ENCODE measurements at places on chromosomes 4 and X. TPM values are rescaled to one million over a fixed set of nuclear protein-coding genes. Genes with fewer than 3 reads are reported as not detected.

- DNase-seq = no peak
- no peaks in the 10 kb centered on the region for H3K36me3 ChIP-seq
- H3K27ac ChIP-seq = no peak overlapping the region
- H3K4me3 ChIP-seq = no peak overlapping the region
- no peaks in the 10 kb centered on the region for H3K4me1 ChIP-seq
Measured at GRCh38 chr4:142293536-142293935, 552.6 kb downstream of the INPP4B start.

- no peak overlapping the region for H3K27ac ChIP-seq
- H3K27me3 ChIP-seq = no peaks in the 10 kb centered on the region
- no peak for DNase-seq
- peaks cover 12% of the 10 kb centered on the region for H3K4me1 ChIP-seq
Measured at GRCh38 chr4:156765277-156765676, 206.3 kb downstream of the PDGFC start.

DNA sequence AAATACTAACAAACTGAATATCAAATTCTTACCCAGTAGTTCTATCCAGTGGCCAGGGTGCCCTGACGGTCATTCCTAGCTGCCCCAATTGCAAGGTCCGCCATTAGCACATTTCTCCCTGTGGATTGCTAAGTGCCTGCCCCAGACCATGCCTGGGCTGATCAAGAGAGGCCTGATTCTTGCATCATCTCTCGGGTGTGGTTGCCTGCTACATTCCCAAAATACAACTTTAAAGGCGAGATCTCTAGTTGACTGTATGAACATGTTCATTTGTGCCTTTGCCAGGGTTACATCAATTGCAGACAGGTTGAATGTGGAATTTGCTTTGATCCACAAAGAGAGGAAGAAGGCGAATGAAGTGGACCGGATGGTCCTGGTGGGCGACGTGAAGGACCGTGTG is 28.0 kb downstream of the PRPS2 start:
- no peak overlapping the region for H3K4me3 ChIP-seq
- H3K36me3 ChIP-seq = no peaks in the 10 kb centered on the region
- H3K27ac ChIP-seq = no peak overlapping the region
- no peaks in the 10 kb centered on the region for H3K4me1 ChIP-seq

- no peak for DNase-seq
- no peaks in the 10 kb centered on the region for H3K27me3 ChIP-seq
- no peaks in the 10 kb centered on the region for H3K36me3 ChIP-seq
- H3K27ac ChIP-seq = no peak overlapping the region
Measured at GRCh38 chr4:109290918-109291317, 11.5 kb downstream of the COL25A1 start.

- H3K4me1 ChIP-seq = peaks cover 4% of the 10 kb centered on the region
- H3K4me3 ChIP-seq = no peak overlapping the region
- H3K27me3 ChIP-seq = no peaks in the 10 kb centered on the region
Measured at GRCh38 chr4:146439437-146439836, 82.3 kb downstream of the SLC10A7 start.

DNA sequence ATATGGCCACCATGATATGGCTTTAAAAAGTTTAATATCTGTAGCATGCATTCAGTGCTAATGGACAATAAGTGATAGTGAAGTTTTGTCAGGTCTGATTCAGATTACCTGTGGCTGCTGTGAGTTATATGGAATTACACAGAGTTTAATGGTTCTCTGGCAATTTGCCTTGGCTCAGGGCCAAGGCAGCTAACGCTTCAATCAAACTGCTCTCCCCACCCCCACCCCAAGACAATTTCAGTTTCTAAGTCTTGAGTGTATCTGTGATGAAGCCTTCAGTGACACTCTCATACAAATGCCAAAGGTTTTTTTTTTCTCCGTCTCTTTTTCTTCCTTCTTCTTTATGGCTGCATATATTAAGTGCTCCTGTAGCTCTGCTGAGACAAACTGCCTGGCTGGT is 106.6 kb downstream of the SHROOM4 start:
- no peak for DNase-seq
- peaks cover 10% of the 10 kb centered on the region for H3K4me1 ChIP-seq
- H3K27ac ChIP-seq = no peak overlapping the region
- no peaks in the 10 kb centered on the region for H3K27me3 ChIP-seq
- no peaks in the 10 kb centered on the region for H3K36me3 ChIP-seq

DNA sequence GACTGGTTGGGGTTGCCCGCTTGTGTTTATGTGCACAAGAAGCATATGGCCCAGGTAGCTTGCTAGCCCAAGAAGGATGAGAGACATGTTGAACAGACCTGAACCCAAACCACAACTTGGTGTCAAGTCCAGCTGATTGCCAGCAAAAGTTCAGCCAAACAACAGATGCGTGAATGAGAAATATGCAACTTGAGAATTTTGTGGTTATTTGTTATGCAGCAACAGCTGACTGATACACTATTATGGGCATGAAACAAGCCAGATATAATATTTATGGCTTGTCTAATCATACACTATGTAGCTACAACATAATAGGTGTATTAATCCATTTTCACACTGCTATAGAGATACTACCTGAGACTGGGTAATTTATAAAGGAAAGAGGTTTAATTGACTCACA is 66.3 kb upstream of the FTHL17 start:
- no peaks in the 10 kb centered on the region for H3K4me1 ChIP-seq
- no peak overlapping the region for H3K4me3 ChIP-seq
- H3K36me3 ChIP-seq = no peaks in the 10 kb centered on the region
- no peak for DNase-seq

DNA sequence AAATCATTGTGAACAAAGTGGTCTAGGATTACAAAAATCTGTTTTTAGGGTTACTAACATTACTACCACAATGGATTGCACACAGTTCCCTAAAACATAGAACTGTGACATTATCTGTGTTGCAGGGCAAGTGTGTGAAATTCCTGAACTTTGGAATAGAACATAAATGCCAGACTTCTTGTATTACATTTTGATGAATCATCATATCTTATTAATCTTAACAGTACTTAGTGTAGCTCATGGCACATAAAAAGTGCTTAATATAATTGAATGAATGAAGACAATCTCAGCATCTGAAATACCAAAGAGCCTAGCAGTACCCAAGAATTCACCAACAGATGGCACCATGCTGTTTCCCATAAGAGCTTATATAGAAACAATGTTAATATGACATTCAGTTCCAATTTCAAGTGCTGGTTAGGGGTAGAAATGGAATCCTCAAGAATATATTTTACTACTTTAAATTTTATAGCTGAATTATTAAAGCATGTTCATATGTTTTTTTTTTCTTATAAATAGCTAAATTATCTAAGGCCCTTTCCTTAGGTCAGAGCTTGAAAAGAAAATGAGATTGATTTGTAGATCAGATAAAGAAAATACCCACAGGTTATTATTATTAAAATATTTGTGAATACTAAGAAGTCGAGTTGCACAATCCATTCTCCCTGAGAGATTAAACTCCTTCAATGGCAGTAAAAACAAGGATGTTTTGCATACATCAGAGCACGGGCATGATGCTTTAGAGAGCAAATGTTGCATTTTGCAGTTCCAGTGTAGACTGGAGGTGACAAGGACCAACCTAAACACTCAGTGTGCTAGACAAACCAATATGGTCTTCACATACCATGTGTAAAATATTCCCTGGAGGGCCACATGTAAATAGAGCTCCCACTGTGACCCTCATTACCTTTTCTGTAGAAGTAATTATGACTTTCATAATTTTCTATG is 25.7 kb upstream of the SHISA3 start:
- no peak overlapping the region for H3K4me3 ChIP-seq
- no peak overlapping the region for H3K27ac ChIP-seq
- DNase-seq = no peak

GRCh38 chrX:46567388-46567787 is 6.2 kb upstream of the CHST7 start:
- no peak overlapping the region for H3K4me3 ChIP-seq
- H3K27ac ChIP-seq = no peak overlapping the region
- H3K4me1 ChIP-seq = no peaks in the 10 kb centered on the region
- no peak for DNase-seq

- no peak for DNase-seq
- H3K27me3 ChIP-seq = no peaks in the 10 kb centered on the region
- no peaks in the 10 kb centered on the region for H3K36me3 ChIP-seq
- H3K27ac ChIP-seq = no peak overlapping the region
- H3K4me3 ChIP-seq = no peak overlapping the region
Measured at GRCh38 chr4:165364452-165365080, 14.2 kb upstream of the CPE start.

- no peaks in the 10 kb centered on the region for H3K36me3 ChIP-seq
- H3K27me3 ChIP-seq = no peaks in the 10 kb centered on the region
- H3K27ac ChIP-seq = no peak overlapping the region
- H3K4me3 ChIP-seq = no peak overlapping the region
- no peak for DNase-seq
Measured at GRCh38 chrX:5876984-5877596, 351.6 kb downstream of the NLGN4X start.

DNA sequence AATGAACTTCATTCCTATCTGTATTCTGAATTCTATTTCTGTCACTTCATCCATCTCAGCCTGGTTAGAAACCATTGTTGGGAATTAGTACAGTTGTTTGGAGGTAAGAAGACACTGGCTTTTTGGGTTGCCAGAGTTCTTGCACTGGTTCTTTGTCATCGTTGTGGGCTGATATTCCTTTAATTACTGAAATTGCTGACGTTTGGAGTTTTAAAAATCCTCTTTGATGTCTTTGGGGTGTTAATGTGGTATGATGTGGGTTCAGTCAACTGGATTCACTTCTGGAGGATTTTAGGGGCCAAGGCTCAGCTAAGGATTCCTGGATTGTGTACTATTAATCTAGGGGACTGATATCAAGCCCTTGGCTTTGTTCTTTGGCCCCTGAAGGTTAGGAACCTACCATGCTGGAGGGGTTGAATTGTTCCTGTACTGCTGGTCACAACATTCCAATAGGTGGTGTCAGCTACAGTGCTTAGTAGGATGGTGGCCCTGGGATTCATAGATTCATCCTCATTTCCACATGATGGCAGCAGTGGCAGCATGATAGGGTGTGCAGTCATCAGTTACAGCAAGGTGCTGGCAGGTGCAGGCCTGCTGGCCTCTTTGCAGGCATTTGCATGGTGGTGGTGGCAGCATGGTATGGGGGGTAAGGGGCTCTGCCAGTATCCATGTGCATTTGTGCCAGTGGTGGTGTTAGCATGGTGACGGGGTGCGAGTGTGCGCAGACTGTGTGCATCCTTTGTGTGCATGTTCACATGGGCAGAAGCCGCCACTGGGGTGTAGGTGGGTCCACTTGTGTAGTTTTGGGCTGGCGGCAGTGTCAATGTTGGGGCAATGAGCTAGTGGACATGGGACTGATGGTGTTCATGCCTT is 301.3 kb downstream of the TEX13C start:
- no peaks in the 10 kb centered on the region for H3K27me3 ChIP-seq
- no peaks in the 10 kb centered on the region for H3K36me3 ChIP-seq
- no peak overlapping the region for H3K27ac ChIP-seq
- H3K4me3 ChIP-seq = no peak overlapping the region
- DNase-seq = no peak

The ARHGAP24 gene
- total RNA-seq = 40.0 TPM

The STARD8 gene
- total RNA-seq = 14.0 TPM

The XK gene
- 2.0 TPM for total RNA-seq

DNA sequence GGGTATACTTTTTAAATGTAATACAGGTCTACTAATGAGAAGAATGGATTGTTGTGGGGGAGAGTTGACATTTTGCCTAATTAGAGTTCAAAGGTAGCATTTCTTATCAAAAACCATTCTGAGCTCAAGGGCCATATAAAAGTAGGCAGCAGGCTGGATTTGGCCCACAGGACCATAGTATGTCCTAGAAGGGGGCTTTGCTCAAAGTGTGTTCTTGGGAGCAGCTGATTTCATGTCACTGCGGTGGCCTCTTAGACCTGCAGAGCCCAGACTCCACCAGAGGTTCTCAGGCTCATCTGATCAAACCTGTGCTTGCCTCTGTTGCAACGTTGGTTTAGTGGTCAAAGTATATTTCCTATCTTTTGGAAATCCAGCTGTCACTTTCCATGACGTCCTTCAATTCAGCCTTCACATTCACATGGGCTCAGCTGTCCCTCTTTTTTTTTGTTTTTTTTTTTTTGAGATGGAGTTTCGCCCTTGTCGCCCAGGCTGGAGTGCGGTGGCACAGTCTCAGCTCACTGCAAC is 34.6 kb upstream of the TENM3 start:
- H3K27ac ChIP-seq = no peak overlapping the region
- H3K36me3 ChIP-seq = no peaks in the 10 kb centered on the region
- no peaks in the 10 kb centered on the region for H3K27me3 ChIP-seq
- peaks cover 10% of the 10 kb centered on the region for H3K4me1 ChIP-seq
- no peak overlapping the region for H3K4me3 ChIP-seq

- H3K27me3 ChIP-seq = no peaks in the 10 kb centered on the region
- H3K36me3 ChIP-seq = no peaks in the 10 kb centered on the region
- no peak overlapping the region for H3K27ac ChIP-seq
Measured at GRCh38 chr4:185718578-185719499, 93.2 kb downstream of the SORBS2 start.

- no peaks in the 10 kb centered on the region for H3K27me3 ChIP-seq
- H3K4me1 ChIP-seq = no peaks in the 10 kb centered on the region
- no peak overlapping the region for H3K27ac ChIP-seq
- no peak overlapping the region for H3K4me3 ChIP-seq
- DNase-seq = no peak
- no peaks in the 10 kb centered on the region for H3K36me3 ChIP-seq
Measured at GRCh38 chrX:25158635-25159034, 142.9 kb upstream of the ARX start.

The SORCS2 gene
- 5.4 TPM for total RNA-seq

DNA sequence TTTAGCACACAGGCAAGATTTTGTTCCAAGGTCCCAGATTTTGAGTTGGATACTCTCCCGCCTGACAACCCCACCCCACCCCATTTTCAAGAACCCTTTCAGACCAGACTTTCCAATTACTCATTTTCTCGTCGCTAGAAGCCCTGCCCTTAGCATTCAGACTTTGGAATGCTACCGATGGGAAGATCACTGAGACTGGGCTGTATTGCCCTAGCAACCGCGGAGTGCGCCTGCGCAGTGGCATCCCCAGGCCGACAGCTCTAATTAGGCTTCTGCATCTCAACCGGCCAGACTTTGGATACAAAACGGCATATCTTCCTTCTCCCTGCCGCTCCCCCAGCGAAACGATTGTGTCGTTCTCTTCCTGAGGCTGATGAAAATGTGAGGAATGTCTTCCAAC is 3.4 kb downstream of the MAGEE2 start:
- no peaks in the 10 kb centered on the region for H3K4me1 ChIP-seq
- DNase-seq = no peak
- no peaks in the 10 kb centered on the region for H3K36me3 ChIP-seq
- no peak overlapping the region for H3K4me3 ChIP-seq

DNA sequence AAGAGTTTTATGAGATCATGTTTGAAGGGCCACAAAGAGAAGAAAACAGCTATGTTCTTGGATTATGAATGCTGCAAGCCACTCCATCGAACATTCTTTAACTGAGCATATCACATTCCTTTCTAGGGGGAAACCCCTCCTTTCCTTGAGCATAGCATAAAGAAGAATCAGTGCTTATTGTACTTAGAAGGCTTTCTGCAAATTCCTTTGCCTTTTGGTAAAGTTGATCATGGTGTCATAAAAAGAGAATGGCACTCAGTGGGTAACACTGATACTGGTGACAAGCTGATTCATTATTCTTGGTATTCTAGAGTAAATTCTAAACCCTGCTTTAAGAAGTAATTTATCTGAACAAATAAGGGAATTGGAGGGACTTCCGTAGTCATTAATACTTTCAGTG is 88.5 kb upstream of the GPR34 start:
- DNase-seq = no peak
- H3K36me3 ChIP-seq = no peaks in the 10 kb centered on the region
- H3K27me3 ChIP-seq = no peaks in the 10 kb centered on the region
- no peak overlapping the region for H3K27ac ChIP-seq
- no peak overlapping the region for H3K4me3 ChIP-seq
- H3K4me1 ChIP-seq = no peaks in the 10 kb centered on the region
